ENCODE measurements at places on chromosomes 5 and 9.
A peak's percentile ranks its signal among the peaks of the same experiment; 100 is the strongest.

GRCh38 chr5:50653946-50654345 is 12.5 kb upstream of the PARP8 start:
- DNase-seq = no peak

DNA sequence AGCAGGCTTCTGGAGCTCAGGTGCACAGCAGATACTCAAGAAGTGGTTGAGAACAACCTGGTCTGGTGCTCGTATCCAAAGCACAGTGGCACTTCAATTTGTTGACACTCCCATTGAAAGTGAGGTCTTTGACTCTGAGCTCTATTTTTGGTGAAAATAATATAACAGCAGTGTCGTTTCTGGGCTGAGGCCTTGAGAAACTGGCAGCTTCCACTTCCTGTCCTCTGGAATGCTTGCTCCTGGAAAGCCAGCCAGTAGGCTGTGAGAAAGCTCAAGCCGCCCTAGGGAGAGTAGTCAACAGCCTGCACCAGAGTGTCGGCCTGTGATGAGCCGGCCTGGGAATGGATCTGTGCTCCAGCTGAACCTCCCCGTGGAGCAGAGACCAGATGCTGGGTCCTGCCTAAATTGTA is 6.8 kb upstream of the SUSD3 start:
- no peak for DNase-seq

GRCh38 chr9:135992486-135993408 is 31.6 kb upstream of the UBAC1 start:
- peak; percentile 83 for DNase-seq

GRCh38 chr9:107631788-107632187 is 142.2 kb upstream of the KLF4 start:
- no peak for DNase-seq

GRCh38 chr5:16547200-16547842 is 69.5 kb downstream of the RETREG1 start:
- no peak for DNase-seq

DNA sequence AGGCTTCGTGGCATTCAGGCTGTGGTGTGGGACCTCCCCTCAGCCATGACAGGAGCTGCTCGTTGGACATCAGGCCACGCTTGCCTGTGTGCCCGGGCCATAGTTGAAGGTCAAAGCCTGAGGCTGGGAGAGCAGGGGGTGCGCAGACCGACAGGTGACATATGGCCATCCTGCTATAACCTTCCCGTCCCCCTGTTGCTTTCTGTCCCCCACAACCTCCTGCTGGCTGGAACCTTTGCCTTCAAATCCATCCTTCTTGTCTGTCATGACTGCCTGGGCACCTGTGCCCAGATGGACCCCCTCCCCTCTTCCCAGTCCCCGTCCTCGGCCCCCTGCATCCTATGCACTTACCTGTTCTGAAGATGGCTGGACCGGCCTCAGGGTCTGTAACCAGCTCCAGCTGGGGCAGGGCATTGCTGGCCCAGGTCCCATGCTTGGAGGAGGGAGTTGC is 83.2 kb downstream of the WNK2 start:
- no peak for DNase-seq

DNA sequence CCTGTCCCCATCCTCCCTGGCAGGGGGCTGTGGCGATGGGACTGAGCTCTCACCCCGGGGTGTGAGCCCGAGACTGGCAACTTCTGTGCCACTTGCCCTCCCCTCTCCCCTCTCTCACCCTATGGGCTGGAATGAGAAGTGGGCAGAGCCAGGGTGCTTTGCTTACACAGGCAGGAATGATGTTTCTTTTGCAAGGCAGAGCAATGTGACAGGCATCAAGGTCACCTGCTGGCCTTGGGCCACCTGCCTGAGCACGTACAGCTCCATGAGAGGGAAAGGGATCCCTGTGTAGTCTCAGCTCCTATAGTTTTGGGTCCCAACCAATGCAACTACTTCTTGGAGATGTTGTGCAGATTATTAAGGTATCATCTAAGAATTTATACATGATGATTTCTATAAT is 252.8 kb upstream of the DAP start:
- DNase-seq = no peak

DNA sequence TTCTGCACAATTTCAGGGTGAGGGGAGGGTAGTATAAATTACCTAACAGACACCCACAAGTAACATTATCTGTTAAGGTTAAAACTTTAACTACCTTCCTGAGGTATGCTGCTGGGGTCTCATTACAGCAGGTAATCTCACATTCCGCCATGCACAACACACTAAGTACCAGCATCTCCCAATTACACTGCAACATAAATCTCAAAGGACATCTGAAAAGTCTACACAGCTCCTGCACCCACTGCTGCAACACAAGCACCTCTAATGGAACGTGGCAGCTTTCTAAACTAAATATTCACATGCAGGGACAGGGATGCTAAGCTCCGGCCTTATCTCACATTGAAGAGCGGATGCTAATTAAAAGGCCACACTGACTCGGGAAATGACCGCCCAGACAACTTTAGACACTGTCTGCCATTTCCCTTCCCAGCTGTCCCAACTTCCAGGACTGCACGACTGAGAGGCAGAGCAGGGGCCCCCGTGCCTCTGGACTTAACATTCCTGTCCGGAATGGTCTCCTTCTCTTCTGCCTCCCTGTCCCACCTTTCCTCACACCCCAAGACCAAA is 45.9 kb downstream of the PSMB7 start:
- no peak for DNase-seq

GRCh38 chr5:94776167-94776566 is 157.7 kb downstream of the SLF1 start:
- no peak for DNase-seq

DNA sequence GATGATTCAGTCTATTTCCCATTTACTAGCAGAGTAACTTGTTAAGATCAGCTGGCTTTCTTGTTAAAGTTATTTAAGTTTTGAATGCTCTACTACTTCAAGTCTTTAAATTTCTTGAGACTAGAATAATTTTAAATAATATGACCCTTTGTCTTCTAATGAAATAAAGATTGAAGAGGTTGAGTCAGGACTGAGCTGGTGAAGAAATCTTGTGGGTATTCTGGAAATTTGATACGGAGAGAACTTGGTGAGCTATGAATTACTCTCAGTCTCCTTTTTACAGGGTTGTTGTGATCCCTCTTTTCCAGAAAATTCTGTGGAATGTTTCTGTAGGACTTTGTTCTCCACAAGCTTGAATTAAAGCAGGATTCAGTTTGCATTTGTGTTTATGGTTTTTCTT is 29.3 kb downstream of the RNF20 start:
- no peak for DNase-seq

DNA sequence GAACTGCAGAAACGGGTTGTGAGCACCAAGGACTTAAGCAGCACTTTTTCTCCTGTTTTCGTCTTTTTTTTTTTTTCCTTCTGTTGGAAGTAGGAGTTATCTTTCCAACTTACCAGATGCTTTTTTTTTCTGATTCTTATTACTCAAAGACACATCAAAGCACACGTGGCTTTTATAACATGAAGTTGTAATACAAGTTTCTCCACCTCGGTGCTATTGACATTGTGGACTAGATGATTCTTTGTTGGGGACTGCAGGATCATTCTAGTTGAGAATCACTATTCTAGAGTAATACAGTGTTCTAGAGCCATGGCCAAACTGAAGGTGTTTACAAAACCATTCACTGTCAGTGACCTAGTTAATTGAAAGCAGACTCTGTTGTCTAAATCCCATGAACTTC is 51.5 kb downstream of the MYO10 start:
- no peak for DNase-seq

GRCh38 chr9:133126697-133127339 is 5.8 kb upstream of the RALGDS start:
- DNase-seq = no peak
